Right atrium auricular region (tissue), 2 donors: ENCODE measurements at places on chromosomes 3 and 15. TPM values are rescaled to one million over a fixed set of nuclear protein-coding genes. Genes with fewer than 3 reads are reported as not detected.

- no peak for DNase-seq
Observed at GRCh38 chr3:24004171-24004938, 59.3 kb downstream of the NR1D2 start.

CHST14 gene
- 14.2 TPM for total RNA-seq

DNA sequence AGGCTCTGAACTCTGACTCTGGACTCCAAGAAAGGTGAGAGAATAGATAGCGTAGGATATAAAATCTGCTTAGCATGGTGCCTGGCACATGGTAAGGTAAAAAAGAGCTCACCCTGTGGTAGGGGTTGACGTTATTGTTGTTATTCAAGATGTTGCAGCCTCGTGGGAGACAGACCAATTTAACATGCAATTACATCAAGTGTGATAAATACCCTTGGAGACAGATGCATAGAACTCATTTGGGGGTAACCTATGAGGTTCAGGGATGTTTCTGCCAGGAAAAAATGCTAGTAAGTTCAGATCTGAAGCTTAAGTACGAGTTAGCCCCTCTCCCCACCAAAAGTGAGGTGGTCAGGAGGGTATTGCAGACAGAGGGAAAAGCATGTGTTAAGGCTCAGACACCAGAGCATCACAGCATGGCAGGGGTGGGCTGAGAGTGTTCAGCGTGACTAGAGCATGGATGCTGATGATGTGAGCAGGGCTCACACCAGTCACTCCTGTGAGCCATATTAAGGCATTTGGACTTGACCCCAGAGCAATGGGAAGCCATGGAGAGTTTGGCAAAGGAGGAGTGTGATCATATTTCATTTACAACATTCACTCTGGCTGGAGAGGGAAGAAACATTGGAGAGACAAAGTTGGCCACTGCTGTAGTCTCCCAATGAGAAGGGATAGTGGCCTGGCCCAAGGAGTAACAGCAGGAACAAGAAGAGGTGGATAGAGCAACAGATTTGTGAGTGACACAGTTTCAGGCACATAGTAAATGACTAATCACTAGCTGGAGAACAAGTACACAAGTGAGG lies 181.0 kb downstream of the UACA start:
- no peak for DNase-seq

DNA sequence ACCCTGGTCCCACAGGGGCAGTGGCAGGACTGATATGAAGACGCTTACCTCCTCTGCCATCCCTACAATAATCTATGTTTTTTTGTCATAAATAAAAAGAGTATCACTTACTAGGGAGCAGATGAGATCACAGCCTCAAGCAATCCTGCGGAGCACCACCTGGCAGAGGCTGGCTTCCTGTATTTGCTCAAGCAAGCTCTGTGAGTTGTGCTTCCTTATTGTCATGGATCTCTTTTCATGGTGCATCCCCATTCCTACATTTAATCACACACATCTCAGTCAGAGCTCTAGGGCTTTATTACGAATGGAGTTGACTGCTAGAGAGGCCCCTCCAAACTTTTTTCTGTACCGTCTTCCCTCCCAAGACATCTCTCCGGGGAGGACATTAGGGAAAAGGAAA lies 186.0 kb downstream of the UBE2E2 start:
- no peak for DNase-seq

DNA sequence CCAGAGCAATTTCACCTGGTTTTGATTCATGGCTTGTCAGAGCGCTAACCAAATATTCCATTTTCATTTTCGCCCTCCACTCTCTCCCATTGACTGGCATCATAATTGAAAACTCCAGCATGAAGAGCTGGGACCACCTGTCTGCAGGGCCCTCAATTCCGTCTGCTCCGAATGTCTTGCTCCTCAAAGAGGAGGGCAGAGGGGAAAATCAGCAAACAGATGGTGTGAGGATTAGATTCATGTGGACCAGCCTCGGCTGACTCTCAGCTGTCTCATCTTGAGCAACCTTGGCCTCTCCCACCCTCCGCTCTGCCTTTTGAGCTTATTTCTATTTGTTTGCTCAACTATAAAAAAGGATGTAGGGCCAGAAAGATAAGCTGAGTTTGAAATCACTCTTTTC lies 512.2 kb upstream of the PPP2R3A start:
- no peak for DNase-seq

DNA sequence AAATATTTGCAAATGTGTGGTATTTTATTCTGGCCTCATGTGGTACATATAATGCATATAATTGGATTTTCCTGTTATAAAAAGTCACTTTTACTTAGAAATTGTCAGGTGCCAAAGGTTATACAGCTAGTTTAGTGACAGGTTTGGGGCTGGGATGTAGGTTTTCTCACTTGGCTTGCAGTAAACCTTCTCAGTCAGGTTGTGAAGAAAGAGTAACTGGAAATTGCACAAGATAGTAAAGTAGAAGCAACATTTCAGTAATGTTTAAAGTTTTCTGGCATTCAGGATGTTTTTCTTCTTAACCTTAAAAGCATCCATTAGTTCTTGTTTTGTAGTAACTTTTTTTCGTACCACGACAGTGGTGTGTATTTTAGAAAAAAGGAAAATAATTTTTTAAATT lies 53.9 kb downstream of the MEF2A start:
- no peak for DNase-seq

DNA sequence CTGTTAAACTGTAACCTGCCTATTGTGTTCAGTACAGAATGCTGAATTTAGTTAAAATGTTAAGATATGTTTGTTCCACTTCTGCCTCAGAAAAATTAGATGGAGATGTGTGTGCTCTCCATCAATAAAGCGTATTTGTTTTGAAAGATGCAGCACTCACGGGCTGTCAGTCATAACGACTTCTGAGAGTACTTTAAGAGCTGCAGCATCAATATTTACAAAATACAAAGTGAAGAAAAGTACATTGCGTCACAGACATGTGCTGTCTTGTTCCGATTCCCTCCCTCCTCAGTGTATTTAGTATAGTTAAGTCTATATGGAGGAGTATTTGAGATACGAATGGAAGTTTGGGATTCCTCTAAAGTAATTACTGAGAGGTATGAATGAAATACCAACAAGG lies 166.6 kb downstream of the BBX start:
- DNase-seq, result no peak

EAF1 gene
- 9.7 TPM for total RNA-seq

GRCh38 chr3:69197455-69197854 lies 75.1 kb upstream of the LMOD3 start:
- DNase-seq, result no peak

GRCh38 chr3:159859424-159859823 lies 129.2 kb upstream of the IL12A start:
- DNase-seq, result no peak

AMOTL2 gene
- total RNA-seq, result 119 TPM

GRCh38 chr3:172233474-172234277 lies 194.3 kb downstream of the FNDC3B start:
- DNase-seq, result no peak

FBXW12 gene
- not detected for total RNA-seq

- DNase-seq, result peak; percentile 79
Observed at GRCh38 chr15:48373821-48374451, 42.7 kb downstream of the DUT start.

C3orf20 gene
- not detected for total RNA-seq

DNA sequence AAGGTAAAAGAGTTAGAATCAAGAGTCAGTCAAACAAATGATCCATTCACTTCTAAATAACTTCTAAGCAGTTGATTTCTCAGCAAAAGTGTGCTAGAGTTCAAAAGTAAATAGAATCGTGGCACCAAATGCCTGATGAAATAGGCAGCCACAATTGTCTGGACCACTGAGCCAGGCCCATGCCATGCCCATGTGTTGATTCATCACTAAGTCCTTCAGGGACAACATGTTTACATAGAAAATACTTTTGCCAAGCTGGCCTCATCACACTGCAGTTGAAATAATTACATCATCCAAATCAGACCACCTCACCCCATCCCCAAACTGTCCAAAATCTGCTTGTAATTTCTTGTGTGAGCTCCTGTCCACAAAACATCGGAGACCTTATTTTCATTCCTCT lies 216.3 kb downstream of the IGSF11 start:
- DNase-seq, result no peak

TNFAIP8L3 gene
- total RNA-seq, result 7.7 TPM

GRCh38 chr15:85941186-85941855 lies 138.3 kb upstream of the AGBL1 start:
- no peak for DNase-seq

GRCh38 chr15:39594446-39595337 lies 13.8 kb downstream of the THBS1 start:
- no peak for DNase-seq
